Femur (tissue), 1 donor: ENCODE measurements at places on chromosomes 3 and 15.

- DNase-seq, result peak; percentile 80
Measured at GRCh38 chr15:82081914-82082762, 36.3 kb upstream of the MEX3B start.

- DNase-seq, result peak; percentile 5
Measured at GRCh38 chr15:28112962-28113361, 13.8 kb upstream of the OCA2 start.

- DNase-seq, result no peak
Measured at GRCh38 chr3:9935966-9936510, 2.4 kb downstream of the CRELD1 start.

DNA sequence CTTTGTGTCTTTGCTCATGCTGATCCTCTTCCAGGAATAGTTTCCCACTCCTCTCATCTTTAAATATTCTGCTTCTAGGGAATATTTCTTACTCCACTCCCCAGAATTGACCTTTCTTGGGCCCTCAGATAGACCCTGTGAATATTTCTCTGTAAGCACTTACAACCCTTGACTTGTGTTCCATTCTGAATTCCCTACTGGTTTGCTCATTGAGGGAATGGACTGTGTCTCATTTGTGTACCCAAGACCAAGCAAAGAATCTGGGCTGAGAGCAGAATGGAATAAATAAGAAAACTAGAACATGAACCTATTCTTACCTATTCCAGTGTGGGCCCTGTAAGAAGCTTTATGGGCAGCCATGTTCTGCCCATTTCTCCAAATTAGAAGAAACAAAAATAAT, 72.7 kb upstream of the TSPAN3 start:
- no peak for DNase-seq

GRCh38 chr3:182686033-182686886, 107.0 kb upstream of the ATP11B start:
- no peak for DNase-seq

DNA sequence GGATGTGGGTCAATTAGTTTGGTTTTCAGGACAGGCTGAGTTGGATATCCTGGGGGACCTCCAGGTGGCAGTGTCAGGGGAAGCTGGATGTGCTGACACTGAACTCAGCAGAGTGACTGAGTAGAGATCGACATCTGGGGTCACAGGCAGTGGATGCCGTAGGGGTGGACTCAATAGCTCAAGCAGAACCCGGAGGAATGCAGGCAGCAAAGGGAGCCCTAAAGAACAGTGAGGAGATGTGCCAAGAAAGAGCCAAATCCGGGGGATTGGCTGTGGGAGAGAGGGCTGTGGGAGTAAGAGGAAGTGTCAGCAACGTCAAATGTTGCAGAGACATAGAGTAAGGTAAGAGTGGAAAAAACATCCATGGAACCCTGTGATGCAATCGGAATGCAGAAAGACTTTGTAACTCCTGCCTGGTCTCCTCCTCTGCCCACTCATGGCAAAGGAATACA, 11.6 kb downstream of the CCR5AS start:
- DNase-seq, result no peak

GRCh38 chr3:141407825-141408224, 39.5 kb downstream of the ZBTB38 start:
- DNase-seq, result no peak

DNA sequence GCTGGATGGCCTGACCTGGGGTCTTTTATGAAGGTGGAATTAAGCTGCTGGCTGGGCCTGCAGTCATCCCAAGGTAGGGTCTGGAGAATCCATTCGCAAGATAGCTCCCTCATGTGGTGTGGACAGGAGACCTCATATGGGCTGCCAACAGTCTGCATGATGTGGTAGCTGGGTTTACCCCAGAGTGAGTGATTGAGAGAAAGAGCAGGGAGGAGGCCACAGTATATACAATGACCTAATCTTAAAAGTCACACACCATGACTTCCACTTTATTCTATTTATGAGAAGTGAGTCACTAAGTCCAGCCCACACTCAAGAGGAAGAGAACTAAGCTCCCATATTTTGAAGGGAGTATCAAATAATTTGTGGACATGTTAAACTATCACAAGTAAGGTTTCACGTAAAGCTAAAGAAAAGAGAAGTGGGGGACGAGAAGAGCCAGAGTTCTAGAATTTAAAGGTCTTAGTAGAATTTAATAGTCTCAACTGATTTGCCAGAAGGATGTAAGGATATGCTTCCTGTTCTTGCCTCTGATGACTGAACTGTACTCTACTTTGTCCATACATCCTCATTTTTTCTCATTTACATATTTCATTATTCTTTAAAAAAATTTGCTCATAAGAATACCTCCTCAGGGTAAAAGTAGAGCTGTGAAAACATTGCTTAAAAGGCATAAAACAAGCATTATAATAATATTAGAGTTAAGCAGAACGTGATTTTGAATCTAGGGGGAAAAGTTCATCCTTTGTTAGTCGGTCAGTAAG, 184.4 kb downstream of the PEX5L start:
- DNase-seq, result no peak

DNA sequence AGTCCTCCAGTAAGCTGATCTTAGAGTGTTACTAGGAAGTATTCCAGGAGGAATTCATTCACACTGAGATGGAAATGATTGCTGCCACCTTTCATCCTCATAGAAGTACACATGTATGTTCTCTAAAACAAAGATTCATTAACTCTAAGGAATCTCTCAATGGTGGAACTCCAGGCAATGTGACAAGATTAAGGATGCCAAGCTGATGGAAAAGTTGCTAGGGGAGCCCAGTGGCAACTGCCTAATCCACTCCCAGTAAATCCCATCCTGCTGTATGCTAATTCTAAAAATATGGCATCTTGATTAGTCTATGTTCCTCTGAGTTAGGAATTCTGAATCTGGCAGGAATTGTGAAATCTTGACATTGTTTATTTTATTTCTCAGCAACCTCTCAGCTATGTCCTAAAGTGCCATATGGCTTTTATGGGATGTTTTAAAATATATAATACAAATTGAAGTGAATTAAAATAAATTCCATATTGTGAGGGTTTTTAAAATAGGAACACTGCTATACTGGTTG, 210.0 kb upstream of the TRIM42 start:
- no peak for DNase-seq

DNA sequence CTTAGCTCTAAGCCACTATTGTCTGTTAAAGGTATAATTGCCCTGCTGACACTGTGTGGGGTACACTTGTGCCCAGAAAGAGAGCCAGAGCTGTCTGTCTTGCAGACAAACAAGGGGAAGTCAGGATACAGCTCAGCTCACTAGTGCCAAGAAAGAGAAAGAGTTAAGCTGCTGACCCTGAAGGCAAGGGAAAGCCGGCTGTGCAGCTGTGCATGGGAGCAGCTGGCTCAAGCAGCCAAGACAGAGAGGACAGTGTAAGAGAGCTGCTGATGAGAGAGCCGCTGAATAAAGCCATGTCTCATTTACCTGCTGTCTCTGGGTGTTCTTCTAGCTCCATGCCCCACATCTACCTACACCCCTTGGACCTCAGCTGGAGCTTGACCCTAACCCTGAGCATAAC, 428.1 kb upstream of the NAALADL2 start:
- DNase-seq, result no peak

DNA sequence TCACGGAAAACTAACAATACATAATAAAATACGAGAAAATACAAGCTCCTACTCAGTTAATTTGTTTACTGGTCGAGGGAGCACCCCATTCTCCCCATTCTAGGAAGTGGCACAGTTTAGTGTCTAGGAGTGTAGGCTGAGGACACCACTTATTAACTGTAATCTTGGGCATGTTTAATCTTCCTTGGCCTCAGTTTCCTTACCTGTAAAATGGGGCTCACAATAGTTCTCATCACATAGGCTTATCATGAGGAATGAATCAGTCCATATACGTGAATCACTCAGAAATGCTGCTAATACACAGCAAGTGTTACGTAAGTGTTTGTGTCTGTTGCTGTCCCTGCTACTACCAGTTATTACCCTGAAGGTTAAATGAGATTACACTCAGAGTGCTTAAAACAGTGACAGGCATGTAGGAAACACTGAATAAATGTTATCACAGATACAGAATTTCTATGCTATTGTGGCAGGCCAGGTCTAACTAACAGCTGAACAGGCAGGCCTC, 210.2 kb downstream of the OSBPL10 start:
- no peak for DNase-seq

GRCh38 chr15:63494408-63494807, 10.0 kb upstream of the USP3 start:
- no peak for DNase-seq

DNA sequence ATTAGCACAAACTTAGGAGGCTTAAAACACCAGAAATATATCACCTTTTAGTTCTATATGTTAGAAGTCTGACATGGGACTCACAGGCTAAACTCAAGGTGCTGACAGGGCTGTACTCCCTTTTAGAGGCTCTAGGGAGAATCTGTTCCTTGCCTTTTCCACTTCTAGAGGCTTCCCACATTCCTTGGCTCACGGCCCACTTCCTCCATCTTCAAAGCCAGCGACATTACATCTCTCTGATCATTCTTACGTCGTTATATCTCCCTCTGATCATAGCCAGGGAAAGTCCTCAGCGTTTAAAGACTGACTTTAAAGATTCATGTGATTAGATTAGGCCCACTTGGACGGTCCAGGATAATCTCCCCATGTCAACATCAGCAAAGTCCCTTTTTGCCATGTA, 166.3 kb downstream of the GREM1 start:
- no peak for DNase-seq

DNA sequence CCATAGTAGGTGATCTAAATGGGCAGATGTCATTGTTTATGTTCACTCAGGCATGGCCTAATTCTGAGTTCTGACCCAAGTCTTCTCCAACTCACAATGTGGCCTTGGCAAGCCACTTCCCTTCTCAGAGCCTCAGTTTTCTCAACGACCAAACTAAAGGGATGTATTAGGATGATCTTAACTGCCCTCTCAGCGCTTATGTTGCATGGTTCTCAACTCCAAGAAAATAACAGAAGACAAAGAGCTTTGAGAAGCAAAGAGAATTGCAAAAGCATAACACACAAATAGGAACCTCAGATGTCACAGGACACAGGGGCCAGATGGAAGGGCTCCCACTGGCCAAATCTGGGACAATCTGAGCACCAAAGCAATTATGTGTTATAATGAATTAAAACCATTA, 8.6 kb downstream of the RHCG start:
- no peak for DNase-seq

- peak; percentile 68 for DNase-seq
Measured at GRCh38 chr3:149879872-149880271, 66.9 kb downstream of the RNF13 start.

DNA sequence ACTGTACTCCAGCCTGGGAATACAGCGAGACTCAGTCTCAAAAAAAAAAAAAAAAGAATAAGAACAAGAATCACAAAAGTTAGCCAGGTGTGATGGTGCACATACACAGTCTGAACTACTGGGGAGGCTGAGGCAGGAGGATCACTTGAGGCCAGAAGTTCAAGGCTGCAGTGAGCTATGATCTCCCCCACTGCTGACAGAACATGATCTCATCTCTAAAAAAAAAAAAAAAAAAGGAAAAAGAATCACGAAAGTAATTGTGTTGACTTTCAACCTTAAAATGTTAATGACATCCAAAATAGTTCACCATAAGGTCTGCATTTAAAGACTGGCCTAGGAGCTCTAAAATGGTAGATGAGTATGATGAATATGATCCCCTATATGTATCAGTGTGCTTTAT, 68.0 kb upstream of the MAP4 start:
- DNase-seq, result no peak

DNA sequence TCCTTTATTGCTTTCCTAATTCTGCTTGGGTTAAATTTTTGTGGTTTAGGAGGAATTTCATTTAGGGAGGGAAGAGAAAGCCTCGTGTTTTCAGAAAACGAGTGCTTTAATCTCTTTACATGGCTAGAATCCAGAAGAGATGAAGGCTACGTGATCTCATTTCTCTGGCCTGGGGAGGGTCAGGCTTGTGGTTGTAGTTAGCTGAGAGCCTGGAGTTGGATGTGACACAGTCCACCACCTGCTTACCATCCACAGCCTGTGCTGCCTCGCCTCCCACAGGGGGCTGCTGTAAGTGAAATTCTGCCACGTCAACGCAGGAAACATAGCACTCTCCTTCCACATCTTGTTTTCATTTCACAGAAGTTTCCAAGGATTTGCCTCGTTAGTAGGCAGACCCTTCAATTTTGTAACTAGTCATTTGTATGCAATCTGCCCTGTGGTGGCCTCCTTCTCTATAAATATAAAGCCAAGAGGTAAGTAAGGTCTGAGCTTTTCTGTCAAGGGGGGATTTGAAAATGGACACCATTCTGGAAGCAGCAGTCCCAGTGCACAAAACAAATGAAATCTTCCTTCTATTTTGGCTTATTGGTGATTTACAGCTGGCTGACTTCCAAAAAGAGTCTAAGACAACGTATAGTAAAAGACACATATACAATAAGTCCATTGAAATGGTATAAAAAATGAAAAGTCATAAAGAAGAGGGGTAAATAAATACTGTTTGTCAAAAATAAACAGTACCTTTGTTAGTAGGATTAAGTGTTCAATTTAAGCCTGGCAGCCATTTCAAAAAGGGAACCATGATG, 3.4 kb downstream of the GXYLT2 start:
- peak; percentile 83 for DNase-seq

DNA sequence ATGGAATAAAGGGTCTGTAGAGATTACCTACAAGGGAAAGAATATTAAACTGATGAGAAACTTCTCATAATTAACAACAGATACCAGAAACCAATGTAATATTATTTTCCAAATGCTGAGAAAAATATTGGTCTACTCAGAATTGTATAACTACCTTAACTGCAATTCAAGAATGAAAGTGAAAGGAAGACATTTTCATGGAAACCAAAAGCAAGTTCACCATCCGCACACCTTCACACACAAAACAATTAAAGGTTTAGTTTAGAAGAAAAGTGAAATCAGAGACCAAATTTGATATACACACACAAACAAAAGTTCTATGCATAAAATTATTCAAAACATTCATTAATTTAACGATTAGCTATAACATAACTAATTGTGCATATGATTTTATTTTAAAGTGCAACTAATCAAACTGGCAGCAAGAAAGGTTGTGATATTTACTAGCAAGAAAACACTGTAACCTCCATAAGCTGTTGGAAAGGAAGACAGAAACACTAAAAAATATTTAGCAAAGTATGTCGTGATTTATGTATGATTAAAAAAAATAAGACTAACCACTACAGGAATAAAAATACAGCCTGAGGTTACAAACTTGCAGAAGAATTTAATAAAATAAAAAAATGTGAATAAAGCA, 395.5 kb downstream of the FGF12 start:
- DNase-seq, result no peak

- no peak for DNase-seq
Measured at GRCh38 chr3:88267847-88268246, 118.1 kb downstream of the C3orf38 start.

DNA sequence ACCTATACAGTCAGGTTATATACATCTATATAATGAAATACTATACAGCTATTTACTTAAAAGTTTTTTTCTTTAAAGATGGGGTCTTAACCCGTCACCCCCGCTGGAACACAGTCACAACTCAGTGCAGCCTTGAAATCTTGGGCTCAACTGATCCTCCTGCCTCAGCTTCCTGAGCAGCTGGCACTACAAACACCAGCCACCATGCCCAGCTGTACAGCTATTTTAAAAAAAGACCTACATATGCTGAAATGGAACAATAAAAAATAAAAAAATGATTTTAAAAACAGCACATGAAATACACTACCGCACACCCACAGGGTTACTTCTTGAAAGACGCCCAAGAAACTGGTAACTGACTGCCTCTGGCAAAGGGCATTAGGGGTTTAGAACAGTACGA, 3.8 kb downstream of the NCBP2 start:
- no peak for DNase-seq
